ENCODE measurements at places on chromosomes 3 and 15. TPM values are rescaled to one million over a fixed set of nuclear protein-coding genes. Genes with fewer than 3 reads are reported as not detected.

The KLF15 gene
- 0.12 TPM for total RNA-seq

The MITF gene
- total RNA-seq: 7.6 TPM

The GMNC gene
- total RNA-seq: not detected

The ISL2 gene
- total RNA-seq: 6.3 TPM

The DNAJB11 gene
- total RNA-seq: 120 TPM

All from PC-3 (cell line).